ENCODE measurements at places on chromosomes 7 and 10.

DNA sequence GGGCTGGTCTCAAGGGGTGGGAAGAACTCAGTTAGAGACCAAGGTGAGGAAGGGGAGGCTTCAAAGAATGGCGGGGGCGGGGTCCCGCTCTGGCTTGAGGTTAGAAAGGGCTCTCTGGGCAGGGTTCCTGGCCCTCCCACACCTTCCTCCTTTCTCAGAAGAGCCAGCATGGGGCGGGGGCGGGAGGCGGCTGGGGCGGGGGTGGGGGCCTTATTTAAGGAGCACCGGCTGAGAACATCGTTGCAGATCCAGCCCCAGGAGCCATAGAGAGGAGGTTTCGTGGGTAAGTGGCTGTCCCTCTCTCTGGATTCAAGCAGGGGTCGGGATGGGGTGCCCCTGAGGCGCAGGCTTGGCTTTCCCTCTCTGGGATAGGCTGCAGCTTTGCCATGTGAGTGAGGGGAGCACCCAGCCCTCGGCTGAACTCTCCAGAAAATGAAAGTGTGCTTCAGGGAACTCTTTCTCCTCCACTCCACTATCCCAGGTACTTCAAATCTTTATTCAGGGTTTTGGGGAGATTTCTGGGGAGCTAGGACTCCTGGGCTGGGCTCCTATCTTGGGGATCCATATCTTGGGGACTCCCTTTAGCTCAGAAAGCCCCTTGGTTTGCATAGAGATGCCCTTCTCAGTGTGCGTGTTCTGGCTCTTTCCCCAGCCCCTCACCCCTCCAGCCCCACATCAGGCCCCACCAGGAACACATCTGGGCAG lies 3.3 kb upstream of the CUEDC2 start:
- DNase-seq, result no peak

DNA sequence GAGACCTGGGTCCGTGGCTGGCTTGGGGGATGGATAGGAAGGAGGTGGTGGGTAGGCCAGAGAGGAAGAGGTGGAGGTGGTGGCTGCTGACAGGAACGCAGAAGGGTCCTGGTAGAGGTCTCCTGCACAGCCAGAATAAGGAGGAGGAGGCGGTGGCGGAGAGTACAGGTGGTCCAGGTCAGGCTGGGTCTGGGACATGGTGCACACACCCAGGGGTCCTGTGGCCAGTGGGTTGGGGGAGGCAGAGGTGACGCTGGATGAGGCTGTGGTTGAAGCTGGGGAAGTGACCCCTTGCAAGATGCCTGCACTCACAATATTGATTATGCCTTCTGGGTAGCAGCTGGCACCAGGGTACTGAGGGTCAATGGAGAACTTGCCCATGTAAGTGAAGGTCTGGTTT lies 2.2 kb downstream of the EGR2 start:
- DNase-seq, result no peak

- no peak for DNase-seq
Measured at GRCh38 chr7:158366346-158366745, 221.3 kb downstream of the PTPRN2 start.

- DNase-seq, result no peak
Measured at GRCh38 chr10:133465950-133466474, 12.3 kb downstream of the SCART1 start.

- DNase-seq, result no peak
Measured at GRCh38 chr10:90347239-90347638, 510.6 kb downstream of the HTR7 start.

DNA sequence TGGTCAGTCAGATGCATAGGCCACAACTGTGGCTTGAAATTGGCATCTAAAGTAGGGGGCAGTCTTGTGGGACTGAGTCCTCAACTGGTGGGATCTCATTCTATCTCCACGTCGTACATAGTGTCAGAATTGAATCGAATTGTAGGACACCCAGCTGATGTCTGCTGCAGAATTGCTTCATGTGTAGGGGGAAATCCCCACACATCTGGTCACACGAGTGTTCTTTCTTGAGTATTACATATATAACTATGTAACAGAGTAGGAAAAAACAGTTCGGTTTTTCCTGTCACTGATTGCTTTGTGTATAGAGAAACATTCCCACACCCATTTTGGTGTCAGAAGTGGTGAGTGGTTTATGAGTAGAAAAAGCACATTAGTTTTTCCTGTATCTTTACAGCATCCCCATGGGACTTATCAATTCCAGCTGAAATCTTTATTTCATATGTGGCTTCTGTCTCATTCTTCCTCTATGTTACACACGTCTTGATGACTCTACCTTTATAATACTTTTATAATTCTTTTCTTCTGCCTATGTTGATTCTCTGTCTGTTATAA lies 79.4 kb upstream of the PCGF5 start:
- DNase-seq, result no peak

DNA sequence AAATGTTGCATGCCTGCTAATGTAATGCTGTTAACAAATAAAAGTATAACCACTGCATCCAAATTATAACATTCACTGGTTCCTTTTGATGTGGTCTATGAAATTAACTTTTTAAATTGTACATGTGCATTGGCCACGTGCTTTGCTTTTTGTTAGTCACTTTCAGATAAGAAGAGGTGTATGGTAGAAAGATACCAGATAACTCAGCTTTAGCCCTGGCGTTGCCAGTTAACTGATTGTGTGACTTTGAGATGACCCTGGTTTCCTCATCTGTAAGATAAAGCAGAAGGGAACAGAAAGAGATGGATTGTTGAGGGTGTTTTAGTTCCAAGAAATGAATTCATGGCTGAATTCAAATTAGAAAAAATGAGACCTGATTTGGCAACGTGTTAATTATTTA lies 1.9 kb upstream of the TRDMT1 start:
- DNase-seq, result no peak

DNA sequence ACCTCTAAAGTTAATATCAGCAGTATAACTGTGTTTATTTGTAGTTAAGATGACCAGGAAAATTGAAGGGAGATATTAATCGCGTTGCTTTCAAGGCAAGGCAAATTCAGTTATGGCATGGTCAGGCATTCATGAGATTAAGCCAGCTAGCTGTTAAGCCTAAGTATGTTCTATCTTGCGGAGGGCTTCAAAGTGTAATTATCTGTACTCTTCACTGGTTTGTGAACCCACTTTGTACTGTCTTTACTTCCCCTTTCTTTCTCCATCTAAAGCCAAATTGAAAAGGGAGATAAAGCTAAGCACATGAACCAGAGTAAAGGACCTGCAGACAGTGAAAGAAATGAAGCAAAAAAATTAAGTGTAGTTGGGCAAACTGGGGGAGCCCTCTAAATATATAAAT lies 483.1 kb upstream of the NRP1 start:
- DNase-seq, result no peak

GRCh38 chr7:34048445-34048844 lies 143.1 kb downstream of the BMPER start:
- no peak for DNase-seq

DNA sequence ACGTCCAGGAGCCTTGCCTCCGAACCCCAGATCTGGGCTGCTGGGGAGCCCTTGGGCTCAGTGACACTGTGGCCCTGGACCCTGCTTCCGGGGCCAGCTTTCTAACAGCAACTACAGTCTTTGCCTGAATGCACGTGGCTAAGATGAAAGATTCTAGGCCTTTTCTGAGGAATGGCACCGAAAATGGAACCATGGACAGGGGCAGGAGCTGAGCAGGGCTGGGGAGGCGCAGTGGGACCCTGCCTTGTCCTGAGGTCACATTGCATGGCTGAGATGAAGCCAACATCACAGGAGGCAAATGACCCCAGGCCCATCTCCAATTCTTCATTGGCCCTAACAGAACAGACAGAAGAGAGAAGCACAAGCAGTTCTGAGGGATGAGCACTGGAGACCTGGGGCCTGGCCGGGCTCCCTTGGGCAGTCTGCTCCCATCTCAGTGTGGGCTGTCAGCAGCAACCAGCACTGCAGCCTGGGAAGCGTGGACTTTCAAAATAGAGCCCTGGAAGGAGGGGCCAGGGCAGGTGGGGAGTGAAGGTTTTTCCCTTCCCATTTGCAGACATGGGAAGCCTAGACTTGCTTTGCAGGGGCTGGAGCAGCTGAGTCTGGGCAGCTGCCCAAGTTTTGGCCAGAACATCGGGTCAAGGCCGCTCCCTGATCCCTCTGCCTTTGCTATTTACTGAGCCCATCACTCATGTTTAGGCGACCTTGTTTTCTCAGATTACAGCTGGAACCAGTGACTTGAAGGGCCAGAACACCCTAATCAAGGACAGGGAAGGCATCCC lies 114.4 kb upstream of the TCERG1L start:
- no peak for DNase-seq

DNA sequence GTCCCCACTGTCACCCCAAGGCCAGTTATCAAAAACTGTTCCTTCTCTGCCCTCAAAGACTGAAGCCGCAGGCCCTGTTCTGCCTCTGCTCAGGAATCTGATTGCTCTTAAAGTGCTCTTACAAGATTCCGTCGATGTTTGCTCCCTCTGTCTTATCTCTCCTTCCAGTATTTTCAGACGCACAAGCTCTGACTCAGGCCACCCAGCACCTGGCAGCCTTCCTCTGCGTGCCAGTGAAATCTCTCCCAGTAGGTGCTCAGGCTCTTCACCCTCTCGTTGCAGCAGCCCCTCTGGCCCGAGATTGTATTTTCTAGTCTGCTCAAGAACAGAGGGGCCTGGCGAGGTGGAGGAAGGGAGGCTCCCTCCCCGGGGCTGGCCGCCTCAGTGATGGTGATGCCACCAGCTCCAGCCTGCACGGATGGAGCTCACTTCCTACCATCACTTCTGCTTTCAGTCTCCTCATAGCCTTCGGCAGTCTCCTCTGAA lies 276.2 kb downstream of the USP6NL start:
- no peak for DNase-seq

GRCh38 chr7:90629297-90629918 lies 33.3 kb downstream of the CDK14 start:
- DNase-seq, result no peak

DNA sequence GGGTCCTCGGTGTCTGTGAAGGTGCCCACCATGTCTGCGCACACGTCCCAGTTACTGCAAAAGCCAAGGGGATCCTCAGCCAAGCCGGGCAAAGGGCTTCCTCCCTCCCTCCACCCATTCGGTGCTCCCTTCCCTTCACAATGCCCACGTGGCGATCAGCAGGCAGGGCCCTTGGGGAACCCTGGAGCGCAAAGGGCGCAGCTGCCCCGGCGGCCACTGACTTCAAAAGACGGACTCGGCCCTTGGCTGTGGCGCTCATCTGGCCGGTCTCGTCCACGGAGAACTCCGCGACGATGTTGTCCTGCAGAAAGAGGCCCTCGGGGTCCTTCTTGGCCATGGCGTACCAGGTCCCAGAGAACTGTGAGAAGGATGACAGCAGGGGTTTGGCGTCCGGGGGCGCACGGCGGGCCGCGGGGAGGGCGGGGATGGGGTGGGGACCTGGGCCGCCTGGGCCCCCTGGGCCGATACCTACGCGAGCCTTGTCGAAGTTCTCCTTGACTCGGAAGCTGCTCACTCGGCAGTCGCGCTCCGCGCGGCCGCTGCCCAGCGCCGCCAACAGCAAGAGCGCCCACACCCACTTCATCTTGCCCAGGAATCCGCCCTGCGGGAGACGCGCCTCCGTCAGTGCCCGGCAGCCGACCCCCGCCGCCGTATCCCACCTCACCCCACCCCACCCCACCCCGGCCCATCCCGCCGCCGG lies 439 bp downstream of the RBP4 start:
- no peak for DNase-seq

GRCh38 chr7:102434039-102434486 lies 688 bp downstream of the ORAI2 start:
- no peak for DNase-seq

Measured in stimulated activated CD4-positive, alpha-beta T cell treated with anti-CD3 and anti-CD28 coated beads, TNF-alpha, amount 100 ng/mL, for 48 hours (primary cell).